T-helper 1 cell (primary cell): ENCODE measurements at places on chromosomes 11 and 22.
A peak's percentile ranks its signal among the peaks of the same experiment; 100 is the strongest.

- DNase-seq, result no peak
Observed at GRCh38 chr11:1936781-1937615, 10.1 kb upstream of the MRPL23 start.

GRCh38 chr11:33897761-33898375 lies 6.0 kb upstream of the LMO2 start:
- no peak for DNase-seq

- DNase-seq, result no peak
Observed at GRCh38 chr11:120706257-120706656, 194.7 kb downstream of the GRIK4 start.

GRCh38 chr11:113189909-113190667 lies 124.3 kb upstream of the TTC12 start:
- no peak for DNase-seq

GRCh38 chr22:32874976-32875375 lies 73.5 kb downstream of the TIMP3 start:
- DNase-seq, result no peak

GRCh38 chr11:95229993-95230809 lies 801 bp downstream of the SESN3 start:
- DNase-seq, result peak; percentile 9

GRCh38 chr11:85815186-85815931 lies 4.4 kb upstream of the SYTL2 start:
- DNase-seq, result no peak

DNA sequence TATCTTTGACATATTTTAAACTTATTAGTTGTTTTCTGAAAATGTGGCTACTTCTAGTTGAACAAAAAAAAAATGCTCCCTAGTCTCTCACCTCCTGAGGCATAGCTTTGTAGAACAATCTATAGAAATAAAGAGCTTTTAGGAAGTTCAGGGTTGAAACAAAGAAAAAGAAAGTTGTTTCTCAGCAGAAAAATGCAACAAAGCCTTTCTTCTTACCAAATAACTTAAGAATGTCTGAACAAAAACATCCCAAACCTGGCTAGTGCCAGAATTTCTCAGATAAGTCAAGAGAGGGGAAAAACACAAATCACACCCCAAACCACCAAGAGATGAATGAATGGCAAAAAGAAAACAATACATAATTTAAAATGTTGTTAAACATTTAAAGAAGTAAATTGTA lies 114.1 kb downstream of the MAML2 start:
- DNase-seq, result no peak
